Inflammatory macrophage treated with lipopolysaccharide for 1 hour (primary cell): ENCODE measurements at places on chromosomes 4 and X.
A peak's percentile ranks its signal among the peaks of the same experiment; 100 is the strongest.

- DNase-seq = no peak
These were observed 32.8 kb upstream of the PPARGC1A start for GRCh38 chr4:23922541-23923111.

DNA sequence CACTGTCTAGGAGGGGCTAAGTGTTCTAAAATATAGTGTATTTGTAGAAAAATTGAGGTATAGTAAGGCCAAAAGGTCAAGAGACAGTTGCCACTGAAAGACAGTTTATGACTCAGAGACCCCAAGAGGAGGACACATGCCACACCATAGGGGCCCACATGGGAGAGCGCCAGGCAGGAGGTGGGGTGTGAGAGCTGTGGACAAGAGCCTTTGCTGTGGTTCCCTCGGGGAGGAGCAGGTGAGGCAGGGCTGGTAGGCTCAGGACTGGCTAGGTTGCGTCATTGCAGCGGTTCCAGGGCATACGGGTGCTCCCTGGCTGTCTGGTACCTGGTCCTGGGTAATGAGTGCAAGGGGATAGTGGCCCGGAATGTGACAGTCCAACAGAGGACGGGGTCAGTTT, 37.6 kb downstream of the CCNQ start:
- no peak for DNase-seq

GRCh38 chrX:86133761-86134160, 14.5 kb upstream of the DACH2 start:
- peak; percentile 1 for DNase-seq

DNA sequence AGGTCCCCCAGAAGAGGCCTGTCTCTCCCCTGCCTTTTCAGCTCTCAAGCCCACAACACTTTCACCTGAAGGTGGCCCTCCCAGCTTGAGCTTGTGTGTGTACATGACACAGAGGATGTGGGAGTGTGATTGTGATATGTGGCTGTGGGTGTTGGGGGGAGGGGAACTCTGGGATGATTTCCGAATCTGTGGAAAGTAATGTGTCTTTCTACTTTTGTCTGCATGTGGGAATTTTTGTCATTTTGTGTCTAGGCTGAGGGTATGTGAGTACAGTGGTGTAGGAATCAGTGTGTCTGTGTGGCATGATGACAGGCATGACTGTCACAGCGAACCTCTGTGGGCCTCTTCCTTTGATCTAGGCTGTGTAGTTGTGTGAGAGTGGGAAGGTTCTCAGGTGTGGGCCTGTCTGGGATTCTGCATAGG, 6.4 kb downstream of the SYP start:
- no peak for DNase-seq

DNA sequence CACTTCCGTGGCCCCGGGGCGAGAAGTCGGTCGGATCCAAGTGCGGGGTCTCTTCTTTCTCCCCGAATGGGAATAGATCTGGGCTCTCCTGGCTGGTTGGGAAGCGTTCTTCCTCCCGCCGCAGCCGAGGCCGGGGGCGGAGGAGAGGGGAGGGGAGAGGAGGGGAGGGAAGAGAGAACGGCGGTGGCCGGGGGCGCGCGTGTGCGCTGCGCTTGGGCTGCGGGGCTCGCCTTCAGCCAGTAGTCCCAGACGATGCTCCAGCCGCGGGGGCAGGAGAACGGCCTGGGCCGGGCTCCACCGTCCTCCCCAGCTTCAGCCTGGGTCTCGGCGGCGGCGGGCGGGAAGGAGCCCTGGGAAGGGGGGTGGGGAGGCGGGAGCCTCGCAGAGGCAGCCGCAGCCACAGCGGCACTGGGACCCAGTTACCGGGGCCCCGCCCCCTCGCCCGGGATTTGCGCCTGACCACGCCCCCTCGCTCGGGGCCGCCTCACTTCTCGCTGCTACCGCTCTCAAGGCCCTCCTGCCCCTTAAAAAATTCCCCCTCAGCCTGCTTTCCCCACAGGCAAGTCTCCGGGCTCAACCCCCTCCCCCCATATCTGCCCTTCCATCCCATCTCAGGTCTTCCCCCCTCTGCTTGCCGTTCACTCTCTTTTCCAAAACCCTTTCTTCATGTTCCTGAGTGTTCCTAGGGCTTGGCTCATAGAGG, at the start of gene FGD1:
TSS of gene FGD1 (minus strand) at position 421 of the 703 bp plus-strand sequence. CDS start 802 bp downstream, outside the sequence.
- peak; percentile 3 for DNase-seq

- no peak for DNase-seq
These were observed 49.8 kb downstream of the PTTG2 start for GRCh38 chr4:38009949-38010348.
